Activated T-cell treated with anti-CD3 and anti-CD28 coated beads, Interleukin-2, amount 50 U/mL, for 72 hours (primary cell): ENCODE measurements at places on chromosomes 4 and X. TPM values are rescaled to one million over a fixed set of nuclear protein-coding genes. Genes with fewer than 3 reads are reported as not detected.

GRCh38 chrX:129701624-129702069 lies 37.1 kb upstream of the XPNPEP2 start:
- H3K4me1 ChIP-seq, result no peaks in the 10 kb centered on the region
- DNase-seq, result no peak
- H3K27ac ChIP-seq, result no peak overlapping the region

DNA sequence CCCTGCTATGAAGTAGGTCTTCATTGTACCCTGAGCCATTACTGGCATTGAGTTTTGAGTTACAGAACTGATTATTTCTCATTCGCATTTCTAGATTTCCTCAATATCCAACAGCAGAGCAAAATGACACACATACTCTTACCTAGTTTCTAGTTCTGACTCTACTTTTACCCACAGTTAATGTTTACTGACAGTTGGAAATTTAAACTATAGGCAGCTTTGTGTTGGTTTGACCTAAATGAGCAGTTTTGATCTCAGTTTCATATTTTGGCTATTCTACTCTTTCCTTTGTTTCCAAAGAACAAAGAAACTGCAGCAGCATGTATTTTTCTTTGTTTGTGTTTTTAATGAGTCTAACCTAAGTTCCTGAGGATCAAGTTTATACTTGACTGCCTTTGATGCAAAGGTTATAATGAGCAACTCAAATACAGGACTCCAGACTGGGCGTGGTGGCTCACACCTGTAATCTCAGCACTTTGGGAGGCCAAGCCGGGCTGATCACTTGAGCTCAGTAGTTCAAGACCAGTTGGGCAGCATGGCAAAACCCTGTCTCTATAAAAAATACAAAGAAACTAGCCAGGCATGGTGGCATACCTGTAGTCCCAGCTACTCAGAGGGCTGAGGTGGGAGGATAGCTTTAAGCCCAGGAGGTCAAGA lies 30.4 kb downstream of the TXK start:
- peak overlapping the region; percentile 88 for H3K27ac ChIP-seq
- no peak for DNase-seq
- peaks cover 26% of the 10 kb centered on the region for H3K36me3 ChIP-seq
- H3K27me3 ChIP-seq, result no peaks in the 10 kb centered on the region

DNA sequence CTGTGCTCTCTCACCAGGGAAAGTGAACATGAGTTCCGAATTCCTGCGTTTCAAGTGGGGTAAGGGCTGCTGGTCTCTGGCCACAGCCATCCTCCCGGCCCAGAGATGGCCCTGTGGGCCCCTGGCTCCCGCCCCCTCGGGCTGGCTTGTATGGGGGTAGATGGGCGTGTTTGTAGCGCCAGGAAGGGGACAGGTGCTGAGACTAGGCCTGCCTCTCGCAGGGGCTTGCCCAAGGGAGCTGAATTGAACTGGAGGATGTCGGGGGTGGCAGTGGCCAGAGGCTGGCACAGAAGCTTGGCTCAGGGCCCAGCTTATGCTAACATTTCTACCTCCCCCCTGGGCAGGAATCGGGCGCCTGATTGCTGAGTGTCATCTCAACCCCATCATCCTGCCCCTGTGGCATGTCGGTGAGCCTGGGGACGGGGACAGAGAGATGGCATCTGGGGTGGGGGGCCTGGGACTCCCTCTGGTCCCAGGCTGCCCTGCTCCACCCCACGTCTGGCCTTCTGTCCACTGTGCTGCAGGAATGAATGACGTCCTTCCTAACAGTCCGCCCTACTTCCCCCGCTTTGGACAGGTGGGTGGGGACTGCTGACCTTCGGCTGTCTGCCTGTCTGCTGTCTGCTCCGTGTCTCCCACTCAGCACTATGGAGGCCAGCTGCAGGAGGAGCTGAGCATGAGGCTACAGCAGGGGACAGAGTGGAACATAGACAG lies 8.5 kb downstream of the TAFAZZIN start:
- peaks cover 5% of the 10 kb centered on the region for H3K4me1 ChIP-seq
- H3K36me3 ChIP-seq, result no peaks in the 10 kb centered on the region
- no peak overlapping the region for H3K4me3 ChIP-seq
- H3K27ac ChIP-seq, result no peak overlapping the region

- no peak overlapping the region for H3K4me3 ChIP-seq
- no peaks in the 10 kb centered on the region for H3K27me3 ChIP-seq
- H3K36me3 ChIP-seq, result no peaks in the 10 kb centered on the region
- H3K27ac ChIP-seq, result no peak overlapping the region
- H3K4me1 ChIP-seq, result no peaks in the 10 kb centered on the region
Observed at GRCh38 chr4:148704291-148704690, 262.1 kb upstream of the NR3C2 start.

DNA sequence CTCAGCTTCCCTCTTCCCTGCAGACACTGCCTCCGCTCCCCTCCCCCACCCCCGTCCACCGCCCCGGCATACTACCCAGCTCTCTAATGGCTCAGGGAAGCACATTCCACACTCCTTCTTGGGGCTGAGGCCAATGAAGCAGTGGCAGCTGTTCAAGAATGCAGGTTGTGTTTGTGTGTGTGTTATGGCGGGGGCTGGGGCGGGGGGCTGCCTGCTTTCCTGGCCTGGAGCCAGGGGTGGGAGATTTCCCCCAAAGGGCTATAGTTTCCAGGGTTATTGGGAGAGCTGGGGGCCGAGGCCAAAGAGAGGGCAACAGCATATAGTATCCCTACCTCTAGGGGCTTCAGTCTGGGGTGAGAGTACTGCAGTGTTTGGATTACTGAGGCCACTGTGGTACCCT lies 149.4 kb downstream of the EFNB1 start:
- no peaks in the 10 kb centered on the region for H3K36me3 ChIP-seq
- H3K27me3 ChIP-seq, result peaks cover 30% of the 10 kb centered on the region
- no peak for DNase-seq

- no peak overlapping the region for H3K27ac ChIP-seq
Observed at GRCh38 chr4:142281999-142282398, 564.1 kb downstream of the INPP4B start.

DNA sequence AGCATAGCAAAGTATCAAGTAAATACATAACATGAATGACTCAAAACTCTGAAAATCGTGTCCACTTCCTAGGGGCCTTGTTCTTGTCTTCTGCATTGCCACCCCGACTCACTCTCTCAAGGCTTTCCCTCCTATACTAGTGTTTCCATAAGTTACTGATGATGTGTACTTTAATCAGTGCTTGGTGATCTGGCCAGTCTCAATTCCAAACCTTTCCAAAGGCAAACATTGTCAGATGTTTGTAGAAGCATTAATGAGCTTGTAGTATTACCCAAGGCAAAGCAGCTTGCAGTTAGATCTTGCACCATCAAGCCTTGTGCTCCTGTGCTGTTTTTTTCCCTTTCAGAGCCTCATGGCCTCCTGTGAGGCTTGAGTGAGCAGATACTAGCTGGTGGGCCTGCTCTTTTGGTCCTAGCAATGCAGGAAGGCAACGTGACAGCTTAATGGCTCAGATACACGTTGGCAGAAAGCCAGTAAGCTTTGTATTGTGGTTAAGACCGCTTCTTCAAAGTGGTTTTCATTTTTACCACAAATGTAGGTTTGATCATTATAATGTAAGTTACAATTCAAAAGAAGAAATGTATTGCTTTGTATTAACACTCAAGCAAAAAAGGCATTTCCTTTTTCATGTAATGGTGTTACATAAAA lies 51.8 kb downstream of the RBPJ start:
- peak overlapping the region; percentile 7 for H3K4me3 ChIP-seq
- H3K27ac ChIP-seq, result peak overlapping the region; percentile 32
- H3K4me1 ChIP-seq, result peaks cover 58% of the 10 kb centered on the region
- H3K27me3 ChIP-seq, result no peaks in the 10 kb centered on the region

GRCh38 chr4:6338951-6339817 lies 69.5 kb downstream of the WFS1 start:
- H3K4me1 ChIP-seq, result peaks cover 13% of the 10 kb centered on the region
- DNase-seq, result no peak
- no peaks in the 10 kb centered on the region for H3K36me3 ChIP-seq
- H3K27me3 ChIP-seq, result peaks cover 44% of the 10 kb centered on the region
- no peak overlapping the region for H3K27ac ChIP-seq

GRCh38 chr4:12042818-12043217 lies 614.1 kb upstream of the HS3ST1 start:
- no peak overlapping the region for H3K27ac ChIP-seq
- no peaks in the 10 kb centered on the region for H3K27me3 ChIP-seq
- H3K36me3 ChIP-seq, result peaks cover 2% of the 10 kb centered on the region
- H3K4me1 ChIP-seq, result no peaks in the 10 kb centered on the region

DNA sequence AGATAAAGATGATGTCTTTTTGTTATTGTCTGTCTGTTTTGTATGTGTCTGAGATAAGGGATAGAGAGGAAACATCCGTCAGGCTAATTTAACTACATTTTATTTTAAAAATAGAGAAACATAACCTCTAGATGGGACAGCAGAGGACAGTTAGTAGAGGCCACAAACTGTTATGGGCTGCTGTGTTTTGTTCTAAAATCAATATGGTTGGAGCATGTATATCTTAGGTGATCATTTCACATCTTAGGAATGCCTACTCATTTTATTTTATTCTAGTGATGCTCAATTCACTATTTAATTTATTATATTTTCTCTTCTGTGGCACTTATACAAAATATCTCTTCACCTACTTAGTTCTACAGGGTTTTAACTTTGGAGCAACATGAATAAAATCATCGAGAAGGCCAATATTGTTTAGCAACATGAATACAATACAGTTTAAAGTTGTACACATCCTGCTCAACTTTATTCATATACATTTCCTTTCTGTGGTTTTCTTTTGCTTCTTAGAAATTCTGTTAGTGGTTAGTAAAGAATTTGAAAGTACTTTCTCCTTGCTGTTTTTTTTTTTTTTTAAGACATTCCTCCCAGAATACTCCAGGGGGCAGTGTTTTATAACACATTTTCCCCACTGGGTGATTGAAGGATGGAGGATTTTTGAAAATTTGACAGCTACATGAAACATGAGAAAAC lies 392.9 kb downstream of the UNC5C start:
- peak overlapping the region; percentile 80 for H3K27ac ChIP-seq
- DNase-seq, result no peak
- no peaks in the 10 kb centered on the region for H3K36me3 ChIP-seq

GRCh38 chrX:113274791-113275190 lies 434.2 kb upstream of the AMOT start:
- no peak for DNase-seq
- H3K4me1 ChIP-seq, result no peaks in the 10 kb centered on the region
- no peak overlapping the region for H3K4me3 ChIP-seq
- H3K27ac ChIP-seq, result no peak overlapping the region
- H3K27me3 ChIP-seq, result peaks cover 24% of the 10 kb centered on the region

DNA sequence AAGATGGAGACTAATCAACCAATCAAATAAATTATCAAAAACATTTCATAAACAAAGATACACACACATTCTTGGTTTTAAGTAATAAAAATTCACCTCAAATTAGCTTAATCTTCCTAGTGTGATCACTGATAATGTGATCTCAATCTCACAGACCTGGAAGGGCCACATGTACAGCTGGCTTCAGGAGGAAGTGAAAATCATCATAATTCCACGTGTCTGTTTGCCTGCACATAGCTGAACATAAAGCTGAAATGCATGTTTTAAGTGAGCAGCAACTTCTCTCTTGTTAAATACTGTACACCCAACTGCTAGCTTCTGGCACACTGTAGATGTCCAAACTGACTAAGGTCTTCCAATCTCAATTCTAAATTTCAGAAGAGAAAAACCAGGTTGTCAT lies 53.8 kb downstream of the ARHGAP6 start:
- no peak overlapping the region for H3K27ac ChIP-seq
- no peak for DNase-seq
- H3K36me3 ChIP-seq, result no peaks in the 10 kb centered on the region
- no peak overlapping the region for H3K4me3 ChIP-seq

DNA sequence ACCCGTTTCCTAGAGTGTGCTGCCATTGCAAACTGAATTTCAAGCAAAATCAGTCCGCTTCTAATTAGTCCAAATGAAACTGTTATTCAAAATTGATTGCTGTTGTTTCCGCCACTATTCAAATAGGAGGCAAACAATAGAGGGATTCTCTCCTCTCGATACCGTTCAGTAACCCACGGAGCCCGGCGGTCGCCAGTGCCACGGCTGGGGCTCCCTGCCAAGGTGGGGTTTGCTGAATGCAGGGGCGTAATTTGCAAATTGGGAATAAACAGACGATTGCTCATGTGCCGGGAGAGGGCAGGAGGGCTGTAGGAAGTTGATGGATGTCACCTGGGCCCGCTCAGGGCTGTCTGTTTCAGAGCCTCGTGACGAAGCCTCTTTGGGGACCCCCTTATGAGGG lies 8.8 kb downstream of the ADRA2C start:
- H3K4me1 ChIP-seq, result no peaks in the 10 kb centered on the region
- no peak overlapping the region for H3K4me3 ChIP-seq
- no peaks in the 10 kb centered on the region for H3K36me3 ChIP-seq
- H3K27ac ChIP-seq, result no peak overlapping the region

DNA sequence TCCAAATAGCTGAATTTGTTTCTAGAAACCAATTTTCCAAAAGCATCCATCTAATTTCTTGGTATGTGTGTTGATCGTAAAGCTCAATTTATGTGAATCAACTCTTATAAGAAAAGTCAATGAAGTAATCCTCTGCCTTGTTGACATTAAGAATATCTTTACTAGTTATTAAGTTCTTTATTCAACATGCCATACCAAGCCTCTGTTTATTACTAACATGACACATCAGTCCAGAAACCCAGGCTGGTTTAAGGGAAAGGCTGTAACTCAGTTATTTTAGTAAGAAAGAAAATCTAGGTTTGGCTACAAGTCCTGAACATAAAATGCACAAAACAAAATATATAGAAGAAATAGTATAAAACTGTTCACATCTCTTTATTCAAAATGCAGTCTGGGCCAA lies 48.0 kb downstream of the KLHL34 start:
- DNase-seq, result no peak
- H3K4me1 ChIP-seq, result no peaks in the 10 kb centered on the region
- H3K36me3 ChIP-seq, result peaks cover 1% of the 10 kb centered on the region
- H3K4me3 ChIP-seq, result no peak overlapping the region
- no peaks in the 10 kb centered on the region for H3K27me3 ChIP-seq

- H3K27me3 ChIP-seq, result peaks cover 17% of the 10 kb centered on the region
- DNase-seq, result no peak
Observed at GRCh38 chr4:24650849-24651640, 66.7 kb upstream of the DHX15 start.

The CT83 gene
- total RNA-seq, result not detected

The ACE2 gene
- total RNA-seq, result 0.53 TPM

The GYPA gene
- total RNA-seq, result not detected

The SMR3B gene
- total RNA-seq, result not detected

The TCEAL6 gene
- total RNA-seq, result 0.25 TPM

The GPR82 gene
- 0.19 TPM for total RNA-seq

The HMX1 gene
- not detected for total RNA-seq
